ENCODE measurements at places on chromosomes 6 and 20.

DNA sequence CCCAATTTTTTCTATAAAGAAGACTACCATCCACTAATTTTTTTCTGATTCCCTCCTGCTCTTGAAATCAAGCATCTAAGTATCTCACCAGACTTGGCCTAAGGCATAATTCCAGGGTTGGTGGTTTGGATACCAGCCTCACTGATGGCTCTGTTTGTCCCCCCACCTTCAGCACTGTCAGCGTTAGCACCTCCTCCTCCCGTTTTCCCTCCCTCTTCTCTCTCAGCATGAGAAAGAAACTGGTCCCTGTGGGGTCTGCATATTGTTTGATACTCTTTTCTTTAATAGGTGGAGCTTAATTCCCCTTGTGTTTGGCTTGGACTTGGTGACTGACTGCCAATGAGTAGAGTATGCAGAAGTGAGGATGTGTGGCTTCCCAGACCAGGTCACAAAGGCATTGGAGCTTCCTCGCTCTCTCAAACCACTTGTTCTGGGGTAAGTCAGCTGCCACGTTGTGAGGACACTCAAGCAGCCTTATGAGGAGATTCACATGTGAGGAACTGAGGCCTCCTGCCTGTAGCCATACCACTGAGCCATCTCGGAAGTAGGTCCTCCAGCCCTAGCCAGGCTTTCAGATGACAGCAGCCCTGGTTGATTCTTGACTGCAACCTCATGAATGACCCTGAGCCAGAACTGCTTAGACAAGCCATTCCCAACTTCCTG, 65.2 kb downstream of the RIOK1 start:
- no peak for DNase-seq

GRCh38 chr6:54289426-54289825, 18.8 kb upstream of the TINAG start:
- no peak for DNase-seq

DNA sequence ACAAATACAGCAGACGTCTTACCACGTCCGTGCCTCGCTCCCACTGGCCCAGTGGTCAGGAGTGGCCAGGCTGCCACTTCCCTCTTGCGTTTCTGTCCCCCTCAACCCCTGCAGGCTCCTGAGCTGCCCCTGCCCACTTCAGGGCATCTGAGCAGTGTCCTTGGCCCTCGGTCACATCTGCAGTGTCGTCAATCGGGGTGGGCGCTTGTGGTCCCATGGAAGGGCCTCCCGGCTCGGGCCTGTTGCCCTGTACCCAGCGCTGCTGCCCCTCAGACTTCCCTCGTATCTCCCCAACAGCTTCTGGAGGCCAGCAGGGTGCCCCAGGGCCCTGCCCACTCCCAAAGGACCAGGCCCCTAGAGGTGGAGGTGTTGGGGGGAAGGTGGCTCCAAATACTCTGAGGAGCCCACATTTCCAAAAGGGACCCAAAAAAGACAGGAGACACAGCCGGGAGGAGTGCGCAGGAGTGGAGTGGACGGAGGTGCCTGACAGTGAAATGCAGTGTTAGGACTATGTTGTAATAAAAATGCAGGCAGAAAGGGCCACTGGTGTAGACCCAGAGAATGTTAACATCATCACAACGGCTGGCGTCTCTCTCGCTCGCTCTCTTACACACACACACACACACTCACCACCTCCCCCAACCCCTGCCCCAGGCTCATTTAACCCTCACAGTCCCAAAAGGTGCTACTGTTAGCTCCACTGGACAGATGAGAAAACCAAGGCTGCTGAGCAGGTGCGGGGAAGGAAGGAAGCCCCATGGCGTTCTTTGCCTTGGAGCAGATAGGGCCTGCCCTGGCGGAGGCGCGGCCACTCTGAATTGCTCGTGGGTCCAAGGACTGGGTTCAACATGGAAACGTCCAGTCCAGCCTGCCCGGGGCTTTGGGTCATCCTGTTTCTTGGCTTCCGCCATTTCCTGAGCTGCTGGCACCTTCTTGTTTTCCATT, 343.9 kb downstream of the ZFAND3 start:
- no peak for DNase-seq

- no peak for DNase-seq
Measured at GRCh38 chr20:1130847-1131246, 12.4 kb downstream of the PSMF1 start.
